ENCODE measurements at places on chromosomes 5 and 9.

DNA sequence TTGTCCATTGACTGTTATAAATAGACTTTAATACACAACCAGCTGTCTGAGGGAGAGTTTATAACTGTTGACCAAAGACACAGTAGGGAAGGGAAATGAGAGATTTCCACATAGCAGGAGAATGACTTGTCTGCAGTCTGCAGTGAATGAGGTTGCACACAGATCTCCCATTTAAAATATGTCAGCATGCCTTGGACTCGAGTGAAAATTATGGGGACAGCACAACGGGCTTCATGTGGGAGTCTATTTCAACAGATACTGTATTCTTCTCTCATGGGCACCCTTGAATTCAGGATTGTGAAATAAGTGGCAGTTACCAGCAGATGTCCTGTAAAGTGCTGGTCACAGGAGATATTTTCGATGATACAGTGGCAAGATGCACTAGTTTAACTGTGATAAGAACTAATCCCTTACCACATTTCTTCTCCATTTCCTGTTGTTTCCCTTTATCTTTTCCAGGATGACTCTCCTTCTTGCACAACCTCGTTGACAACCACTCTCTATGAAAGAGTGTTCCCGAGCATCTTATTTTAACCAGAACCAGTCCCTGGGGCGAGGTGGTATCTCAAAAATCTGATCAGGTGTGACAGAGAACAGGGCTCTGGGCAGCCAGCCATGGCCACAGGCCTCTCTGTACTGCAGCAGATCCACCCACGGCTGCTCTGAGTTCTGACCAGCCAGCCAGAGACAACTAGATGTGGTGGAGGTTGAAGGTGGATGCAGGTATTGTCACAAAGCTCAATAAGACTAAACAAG lies 51.5 kb upstream of the MAP3K1 start:
- DNase-seq: peak; percentile 21

DNA sequence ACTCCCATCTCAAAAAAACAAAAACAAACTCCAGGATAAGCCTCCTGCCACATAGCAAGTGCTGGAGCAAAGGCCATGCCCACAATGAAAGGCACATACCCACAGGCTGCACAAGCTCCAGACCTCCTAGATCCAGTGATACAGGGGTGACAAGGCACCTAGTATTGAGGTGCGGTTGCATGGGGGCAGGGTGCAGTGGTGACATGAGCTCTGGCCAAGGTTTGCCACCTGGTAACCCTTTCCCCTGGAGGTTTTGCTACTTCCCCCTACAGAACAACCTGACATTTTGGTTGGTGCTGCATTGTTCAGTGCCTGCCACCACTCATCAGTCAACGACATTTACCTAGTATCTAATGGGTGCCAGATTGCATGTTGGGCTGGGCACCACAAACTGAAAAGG lies 14.5 kb downstream of the CDKN2AIPNL start:
- DNase-seq: no peak

- DNase-seq: no peak
Measured at GRCh38 chr9:34254141-34254913, 74.7 kb downstream of the KIF24 start.

- DNase-seq: no peak
Measured at GRCh38 chr9:92059661-92060060, 55.6 kb downstream of the SPTLC1 start.

GRCh38 chr5:83000428-83000827 lies 76.8 kb downstream of the TMEM167A start:
- no peak for DNase-seq

GRCh38 chr9:68983008-68983411 lies 30.9 kb downstream of the PRKACG start:
- DNase-seq: no peak

- DNase-seq: no peak
Measured at GRCh38 chr9:106708475-106709146, 154.4 kb upstream of the ZNF462 start.

DNA sequence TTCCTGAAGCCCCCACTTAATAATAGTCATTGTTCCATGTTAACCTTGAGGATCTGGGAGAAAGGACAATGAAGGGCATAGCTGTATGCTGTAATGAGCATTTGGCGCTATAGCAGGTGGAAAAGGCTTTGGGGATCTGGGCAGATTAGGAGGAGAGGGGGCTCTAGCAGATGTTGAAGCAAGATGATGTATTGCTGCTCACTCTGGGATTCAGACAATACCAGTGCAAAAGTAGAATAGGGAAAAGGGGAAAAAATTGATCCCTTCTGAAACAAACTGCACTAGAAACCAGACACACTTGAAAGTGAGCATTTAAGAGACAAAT lies 575.3 kb upstream of the MEF2C start:
- DNase-seq: no peak

DNA sequence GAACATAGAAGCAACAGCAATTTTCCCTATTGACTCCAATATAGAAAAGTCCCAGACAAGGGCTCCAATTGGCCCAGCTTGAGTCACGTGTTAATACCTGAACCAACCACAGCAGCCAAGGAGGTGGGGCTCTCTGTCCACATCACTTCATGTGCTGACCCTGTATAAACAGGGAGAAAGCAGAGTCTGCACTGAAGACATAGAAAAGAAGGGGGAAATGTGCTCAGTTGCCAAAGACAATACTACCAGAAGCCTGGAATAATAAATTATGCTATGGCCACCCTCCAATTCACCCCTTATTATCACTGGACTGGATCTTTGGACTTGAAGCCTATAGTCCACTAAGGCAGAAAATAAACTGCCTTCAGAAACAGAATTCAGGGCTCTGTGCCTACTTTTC lies 275.4 kb downstream of the EPB41L4A start:
- DNase-seq: no peak

DNA sequence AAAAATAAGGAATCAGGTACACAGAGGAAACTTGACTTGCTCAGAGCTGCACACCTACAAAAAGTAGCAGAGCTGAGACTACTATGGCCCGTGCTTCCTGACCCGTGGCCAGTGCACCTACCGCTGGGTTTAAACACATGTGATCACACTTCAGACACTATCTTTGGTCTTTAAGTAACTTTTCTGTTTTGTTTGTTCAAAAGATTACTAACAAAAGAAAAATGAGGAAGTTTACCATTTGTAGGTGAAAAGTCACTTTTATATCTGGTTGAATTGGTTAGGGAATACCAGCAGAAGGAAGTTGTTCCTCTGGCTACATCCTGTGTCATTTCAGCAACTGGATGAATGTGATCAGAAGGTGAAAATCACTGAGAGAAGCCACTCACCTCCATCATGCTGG lies 6.5 kb upstream of the SYK start:
- DNase-seq: no peak

- DNase-seq: no peak
Measured at GRCh38 chr5:178411083-178411482, 178.5 kb upstream of the PHYKPL start.

DNA sequence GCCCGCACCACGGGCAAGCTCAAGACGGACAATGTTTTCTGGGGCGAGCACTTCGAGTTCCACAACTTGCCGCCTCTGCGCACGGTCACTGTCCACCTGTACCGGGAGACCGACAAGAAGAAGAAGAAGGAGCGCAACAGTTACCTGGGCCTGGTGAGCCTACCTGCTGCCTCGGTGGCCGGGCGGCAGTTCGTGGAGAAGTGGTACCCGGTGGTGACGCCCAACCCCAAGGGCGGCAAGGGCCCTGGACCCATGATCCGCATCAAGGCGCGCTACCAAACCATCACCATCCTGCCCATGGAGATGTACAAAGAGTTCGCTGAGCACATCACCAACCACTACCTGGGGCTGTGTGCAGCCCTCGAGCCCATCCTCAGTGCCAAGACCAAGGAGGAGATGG lies 108.6 kb downstream of the DAB2IP start:
- DNase-seq: no peak

- no peak for DNase-seq
Measured at GRCh38 chr9:16601991-16602390, 268.5 kb downstream of the BNC2 start.

GRCh38 chr9:35870351-35870923 lies at the start of gene OR13J1:
OR13J1 (minus strand) TSS chr9:35870401; CDS start chr9:35870401, 0 bp downstream.
- DNase-seq: no peak

- DNase-seq: no peak
Measured at GRCh38 chr9:25094518-25094917, 548.8 kb upstream of the IZUMO3 start.

DNA sequence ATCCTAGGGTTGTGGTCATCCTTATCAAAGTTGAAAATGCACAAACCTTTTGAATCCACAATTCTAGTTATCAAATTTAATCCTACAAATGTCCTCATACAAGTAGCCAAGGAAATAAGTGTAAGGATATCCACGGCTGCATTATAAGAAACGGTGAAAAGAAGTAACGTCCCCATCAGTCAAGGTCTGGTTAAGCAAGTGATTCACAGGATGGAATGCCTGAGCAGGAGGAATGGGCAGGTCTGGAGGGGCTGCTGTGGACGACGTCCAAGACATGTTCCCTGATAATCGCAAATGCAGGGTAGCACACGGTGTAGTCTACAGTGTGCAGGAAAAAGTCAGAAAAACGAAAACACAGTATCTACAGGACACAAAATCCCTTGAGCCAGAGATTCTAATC lies 118.6 kb downstream of the ADAMTS2 start:
- no peak for DNase-seq

DNA sequence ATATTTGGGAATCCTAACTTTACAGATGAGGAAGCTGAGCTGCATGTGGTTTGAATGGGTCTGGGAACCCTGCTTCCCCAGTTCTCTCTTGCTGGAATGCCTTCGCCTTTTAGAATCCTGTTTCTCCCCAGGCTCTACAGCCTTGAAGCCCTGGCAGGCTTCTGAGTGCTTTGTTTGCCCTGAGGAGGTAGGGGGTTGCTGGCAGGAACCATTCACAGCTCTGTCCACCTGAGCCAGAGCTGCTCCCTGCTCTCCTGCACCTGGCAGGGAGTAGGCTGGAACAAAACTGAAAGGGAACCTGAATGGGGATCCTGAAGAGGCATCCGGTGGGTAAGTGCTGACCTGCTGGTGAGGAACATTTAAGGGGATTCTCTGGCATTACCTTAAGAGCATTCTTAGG lies 33.0 kb downstream of the KIF4B start:
- no peak for DNase-seq

DNA sequence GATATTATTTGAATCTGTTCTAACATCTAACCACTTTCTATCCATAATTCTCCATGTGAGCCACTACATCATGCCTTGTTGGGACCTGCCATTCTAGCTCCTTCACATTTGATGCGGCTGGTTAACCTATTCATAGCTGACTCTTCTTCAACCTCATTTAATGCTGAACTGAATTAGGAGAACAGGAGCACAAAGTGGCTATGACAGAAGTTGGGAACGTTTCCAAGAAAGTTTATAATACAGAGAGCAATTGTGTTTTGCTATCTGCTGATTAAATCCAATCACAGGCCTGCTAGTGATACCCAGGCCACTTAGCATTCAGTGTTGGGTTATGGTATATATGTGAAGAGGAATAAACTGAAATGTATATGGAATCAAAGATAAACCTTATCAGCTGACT lies 440.3 kb downstream of the PTPRD start:
- no peak for DNase-seq

DNA sequence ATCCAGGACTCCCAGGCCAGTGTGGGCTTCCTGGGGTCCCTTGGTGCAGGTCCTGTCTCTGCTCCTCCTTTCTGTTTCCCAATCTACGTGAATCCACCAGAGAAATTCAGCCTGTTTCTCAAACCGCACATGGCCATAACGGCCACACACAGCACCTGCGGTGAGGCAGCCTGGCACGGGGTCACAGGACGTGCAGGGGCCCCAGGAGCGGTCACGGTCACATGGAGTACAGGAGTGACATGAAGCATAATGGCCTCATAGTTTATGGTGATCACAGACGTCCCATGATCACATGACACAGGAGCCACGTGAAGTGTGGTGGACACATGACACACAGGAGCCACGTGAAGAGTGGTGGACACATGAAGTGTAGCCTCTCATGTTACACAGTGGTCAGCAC lies 248.5 kb upstream of the IRX4 start:
- DNase-seq: no peak

DNA sequence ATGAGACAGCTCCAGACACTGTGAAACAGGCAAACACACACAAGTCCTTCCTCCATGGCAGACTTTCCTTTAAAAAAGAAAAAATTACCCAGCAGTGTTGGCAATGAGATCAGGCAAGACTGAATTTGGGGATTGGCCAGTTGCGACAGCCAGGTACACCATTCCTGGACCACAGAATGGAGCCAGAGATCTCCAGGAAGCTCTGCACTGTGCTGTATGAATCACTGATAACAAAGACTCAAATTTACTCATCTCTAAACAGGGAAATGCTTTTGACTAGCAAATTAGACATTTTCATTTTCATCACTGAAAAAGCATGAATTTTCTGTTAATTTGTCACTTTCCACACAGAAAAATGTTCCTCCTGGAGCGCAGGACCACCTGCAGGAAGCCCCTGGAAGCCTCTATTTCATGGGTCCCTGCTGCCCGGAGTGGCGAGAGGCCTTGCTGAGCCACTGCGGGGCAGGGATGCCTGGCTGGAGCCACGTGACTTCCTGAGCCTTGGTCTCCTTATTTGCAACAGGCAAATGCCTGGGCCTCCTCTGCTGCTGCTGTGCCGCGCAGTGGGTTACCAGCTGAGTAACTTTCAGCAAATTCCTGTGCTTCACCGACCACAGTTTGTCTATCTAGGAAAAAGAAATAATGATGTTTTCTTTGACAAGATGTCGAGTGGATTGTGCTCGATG lies 185.9 kb upstream of the ZNF618 start:
- DNase-seq: no peak

DNA sequence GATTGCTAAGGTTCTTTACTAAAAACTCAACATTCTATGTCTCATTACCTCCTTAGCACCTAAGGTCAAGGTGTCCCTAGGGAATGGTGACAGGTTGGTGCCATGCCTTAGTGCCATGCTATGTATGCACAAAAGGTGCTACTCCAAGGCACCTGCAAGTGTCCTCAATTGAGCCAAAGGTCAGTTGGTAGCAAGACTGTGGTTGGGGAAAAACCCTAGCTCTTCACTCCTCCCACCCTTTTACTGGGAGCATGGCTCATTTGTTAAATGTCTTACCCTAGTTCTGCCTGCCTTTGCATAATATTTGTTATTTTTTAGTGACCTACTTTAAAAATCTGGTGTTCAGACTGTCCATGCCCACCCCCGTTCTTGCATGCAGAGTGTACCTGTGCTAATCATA lies 17.0 kb downstream of the ACO1 start:
- DNase-seq: no peak

GRCh38 chr5:125481506-125482465 lies 735.3 kb upstream of the ZNF608 start:
- DNase-seq: peak; percentile 44

DNA sequence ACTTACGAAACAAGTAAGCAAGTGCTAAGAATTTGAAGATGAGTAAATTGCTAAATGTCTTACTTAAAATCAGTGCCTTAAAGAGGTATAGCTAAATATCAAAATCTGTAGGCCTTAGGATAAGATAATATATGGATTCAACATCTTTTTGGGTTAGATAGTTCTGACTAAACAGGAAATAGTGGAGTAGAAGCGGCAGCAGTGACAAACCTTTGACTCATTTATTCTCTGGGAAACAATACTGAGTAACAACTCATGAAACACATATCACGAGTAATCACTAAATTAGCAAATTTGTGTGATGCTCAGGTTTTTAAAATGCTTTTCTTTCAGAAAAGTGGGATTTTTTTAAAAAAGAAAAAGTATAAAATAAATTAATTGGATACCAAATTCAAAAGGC lies 762.1 kb upstream of the TYRP1 start:
- no peak for DNase-seq

GRCh38 chr5:177487975-177488374 lies 9.4 kb downstream of the PDLIM7 start:
- DNase-seq: no peak

GRCh38 chr9:128556926-128557634 lies 4.7 kb downstream of the SPTAN1 start:
- DNase-seq: no peak
